ENCODE measurements at places on chromosomes 11 and 22. TPM values are rescaled to one million over a fixed set of nuclear protein-coding genes. Genes with fewer than 3 reads are reported as not detected.

DNA sequence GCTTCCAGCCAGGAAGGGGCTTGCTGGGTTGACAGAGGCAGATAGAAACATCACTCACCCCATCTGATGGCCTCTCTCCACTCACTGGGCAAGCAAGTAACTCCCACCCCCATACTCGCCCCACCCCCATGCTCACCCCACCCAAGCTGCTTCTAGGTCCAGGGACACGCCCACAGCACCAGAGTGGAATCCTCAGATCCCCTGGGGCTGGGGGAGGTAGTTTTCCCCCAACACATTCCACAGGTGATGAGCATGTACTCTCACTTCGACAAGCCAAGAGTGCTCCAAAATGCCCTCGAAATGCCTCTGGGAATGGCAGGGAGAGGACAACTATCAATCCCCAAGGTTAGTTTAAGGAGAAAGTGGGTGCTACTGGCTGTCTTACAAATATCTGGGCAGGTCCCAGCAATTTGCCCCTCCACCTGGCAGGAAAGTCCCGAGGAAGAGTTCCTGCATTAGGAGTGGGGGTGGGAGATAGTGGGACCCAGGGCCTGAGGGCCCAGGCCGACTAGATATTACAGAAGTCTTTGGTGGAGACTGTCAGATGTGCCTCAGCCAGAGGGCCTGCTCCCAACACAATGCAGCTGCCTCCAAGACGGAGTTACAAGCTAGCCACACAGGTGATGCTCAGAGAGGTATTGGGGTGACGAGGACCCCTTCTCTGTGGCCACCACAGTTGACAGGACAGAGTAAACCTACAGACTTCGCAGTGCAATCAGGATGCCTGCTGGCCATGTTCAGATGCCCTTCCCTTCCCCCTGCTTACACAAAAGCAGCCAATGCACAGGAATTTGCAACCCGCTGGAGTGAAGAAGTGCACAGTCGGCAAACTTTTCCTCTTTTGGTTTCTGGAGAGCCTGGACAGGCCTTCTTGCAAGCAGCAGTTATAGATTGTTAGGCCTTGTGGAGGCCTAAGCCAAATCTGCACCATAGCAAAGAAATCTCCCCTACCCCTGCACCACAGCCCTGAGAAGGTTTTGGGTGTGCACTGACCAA lies 2.9 kb upstream of the LMO1 start:
- H3K27ac ChIP-seq, result no peak overlapping the region

TRIM3 gene
- 24.1 TPM for total RNA-seq

DNA sequence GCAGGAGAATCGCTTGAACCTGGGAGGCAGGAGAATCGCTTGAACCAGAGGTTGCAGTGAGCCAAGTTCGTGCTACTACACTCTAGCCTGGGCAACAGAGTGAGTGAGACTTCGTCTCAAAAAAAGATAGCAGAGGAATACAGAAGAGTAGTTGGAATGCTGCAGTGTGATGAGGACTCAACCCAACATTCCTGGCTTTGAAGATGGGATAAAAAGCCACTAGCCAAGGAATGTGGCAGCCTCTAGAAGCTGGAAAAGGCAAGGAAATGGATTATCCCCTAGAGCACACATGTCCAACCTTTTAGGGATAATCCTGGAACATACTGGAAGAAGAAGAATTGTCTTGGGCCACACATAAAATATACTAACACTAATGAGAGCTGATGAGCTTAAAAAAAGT lies 13.9 kb downstream of the SLC25A17 start:
- H3K4me3 ChIP-seq, result no peak overlapping the region
- DNase-seq, result no peak
- H3K27me3 ChIP-seq, result no peaks in the 10 kb centered on the region
- no peaks in the 10 kb centered on the region for H3K36me3 ChIP-seq

DNA sequence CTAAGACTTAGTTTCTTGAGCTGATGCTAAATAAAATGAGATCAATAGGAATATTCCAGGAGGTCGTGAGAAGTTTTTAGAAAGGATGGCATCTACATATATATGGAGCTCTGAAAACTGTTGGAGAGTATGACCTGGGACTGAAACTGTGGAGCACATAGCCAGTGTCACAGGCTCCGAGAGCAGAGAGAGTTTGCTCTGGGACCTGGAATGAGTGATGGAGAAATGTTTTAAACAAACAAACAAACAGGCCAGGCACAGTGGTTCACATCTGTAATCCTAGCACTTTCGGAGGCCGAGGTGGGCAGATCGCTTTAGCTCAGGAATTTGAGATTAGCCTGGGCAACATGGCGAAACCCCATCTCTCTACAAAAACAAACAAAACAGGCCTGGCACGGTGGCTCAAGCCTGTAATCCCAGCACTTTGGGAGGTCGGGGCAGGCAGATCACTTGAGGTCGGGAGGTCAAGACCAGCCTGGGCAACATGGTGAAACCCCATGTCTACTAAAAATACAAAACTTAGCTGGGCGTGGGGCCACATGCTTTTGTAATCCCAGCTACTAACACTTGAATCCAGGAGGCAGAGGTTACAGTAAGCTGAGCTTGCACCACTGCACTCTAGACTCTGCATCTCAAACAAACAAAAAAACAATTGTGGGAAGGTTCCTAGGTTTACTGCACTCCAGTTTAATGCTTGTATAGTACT lies 67.1 kb downstream of the SLC35F2 start:
- no peaks in the 10 kb centered on the region for H3K4me1 ChIP-seq
- DNase-seq, result no peak
- no peak overlapping the region for H3K4me3 ChIP-seq
- H3K27me3 ChIP-seq, result no peaks in the 10 kb centered on the region
- H3K27ac ChIP-seq, result no peak overlapping the region

- H3K4me3 ChIP-seq, result no peak overlapping the region
- H3K27me3 ChIP-seq, result no peaks in the 10 kb centered on the region
- H3K36me3 ChIP-seq, result no peaks in the 10 kb centered on the region
- DNase-seq, result no peak
These were observed 17.2 kb upstream of the LINC01488 start for GRCh38 chr11:69463995-69464960.

Data from T-cell (primary cell).